Astrocyte of the hippocampus (primary cell): ENCODE measurements at places on chromosomes 12 and 14.

- DNase-seq = peak; percentile 23
Observed at GRCh38 chr12:94207849-94208621, 59.7 kb downstream of the PLXNC1 start.

GRCh38 chr14:37093364-37093763 is 79.0 kb downstream of the SLC25A21 start:
- no peak for DNase-seq

GRCh38 chr14:52315355-52315718 is 1.2 kb downstream of the PTGER2 start:
- DNase-seq = no peak

DNA sequence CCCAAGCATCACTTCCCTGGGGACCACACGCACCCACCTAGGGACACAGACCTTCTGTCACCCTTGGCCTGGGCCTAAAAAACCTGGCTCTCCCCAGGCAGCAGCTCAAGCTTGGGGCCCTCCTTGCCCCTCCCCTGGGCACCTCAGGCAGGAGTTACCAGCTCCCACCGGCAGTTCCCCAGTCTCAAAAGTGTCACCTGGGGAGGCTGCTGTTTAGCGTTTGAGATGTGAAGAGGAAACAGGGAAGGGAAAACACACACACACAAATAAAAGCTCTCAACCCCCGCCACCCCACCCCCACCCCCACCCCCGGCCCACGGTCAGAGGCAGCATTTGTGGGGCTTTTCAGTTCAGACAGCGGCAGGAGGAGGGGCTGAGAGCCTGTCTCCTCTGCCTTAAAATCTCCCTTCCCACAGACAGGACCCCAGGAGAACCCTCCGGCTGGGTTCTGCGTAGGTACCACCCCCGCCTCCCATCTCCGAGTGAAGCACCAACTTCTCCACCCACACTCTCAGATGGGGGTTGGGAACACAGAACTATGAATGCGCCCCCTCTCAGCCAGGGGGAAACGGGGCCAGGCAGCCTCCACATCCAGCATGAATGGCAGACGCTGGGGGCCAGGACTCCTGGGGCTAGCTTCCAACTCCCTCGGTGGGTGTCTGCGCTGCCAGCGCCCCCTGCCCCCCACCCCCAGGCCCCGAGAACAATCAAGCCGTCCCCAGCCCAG is 3.0 kb downstream of the NCOR2 start:
- peak; percentile 57 for DNase-seq

- no peak for DNase-seq
Observed at GRCh38 chr12:117098361-117099217, 627 bp downstream of the TESC start.

GRCh38 chr14:29800961-29801360 is 126.7 kb downstream of the PRKD1 start:
- DNase-seq = no peak

DNA sequence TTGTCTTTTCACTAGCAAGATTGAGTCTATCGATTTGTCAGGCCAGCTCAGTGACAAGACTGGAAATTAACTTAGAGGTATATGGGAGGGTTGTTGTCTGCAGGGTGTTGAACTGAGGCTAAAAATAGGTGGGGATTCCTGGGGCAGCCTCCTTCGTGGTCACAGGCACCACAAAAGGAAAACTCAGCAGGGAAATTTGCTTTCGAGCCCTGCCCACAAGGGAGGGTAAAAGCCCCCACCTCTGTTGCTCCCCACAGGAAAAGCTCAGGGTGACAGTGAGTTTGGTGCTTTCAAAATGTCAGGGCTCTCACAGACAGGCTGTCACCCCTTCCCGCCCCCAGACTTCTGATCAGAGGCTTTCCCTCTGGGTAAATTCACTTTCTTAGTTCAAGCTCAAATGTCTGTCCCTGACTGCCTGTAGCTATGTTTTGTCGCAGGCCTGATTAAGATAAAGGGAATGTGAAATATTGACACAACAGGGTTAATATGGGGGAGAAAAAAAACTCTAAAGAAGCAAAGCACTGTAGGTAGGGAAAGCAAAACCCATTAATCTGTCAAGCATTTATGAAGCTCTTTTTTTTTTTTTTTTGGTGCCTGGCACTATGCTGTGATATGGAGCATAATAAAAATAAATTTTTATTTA is 11.7 kb upstream of the NFKBIA start:
- DNase-seq = no peak

GRCh38 chr12:111597831-111598636 is 1.1 kb downstream of the ATXN2 start:
- peak; percentile 71 for DNase-seq

- DNase-seq = no peak
Observed at GRCh38 chr14:103735439-103735814, 19.8 kb downstream of the ZFYVE21 start.
